NCI-H69 (cell line): ENCODE measurements at places on chromosomes 11 and 22.

DNA sequence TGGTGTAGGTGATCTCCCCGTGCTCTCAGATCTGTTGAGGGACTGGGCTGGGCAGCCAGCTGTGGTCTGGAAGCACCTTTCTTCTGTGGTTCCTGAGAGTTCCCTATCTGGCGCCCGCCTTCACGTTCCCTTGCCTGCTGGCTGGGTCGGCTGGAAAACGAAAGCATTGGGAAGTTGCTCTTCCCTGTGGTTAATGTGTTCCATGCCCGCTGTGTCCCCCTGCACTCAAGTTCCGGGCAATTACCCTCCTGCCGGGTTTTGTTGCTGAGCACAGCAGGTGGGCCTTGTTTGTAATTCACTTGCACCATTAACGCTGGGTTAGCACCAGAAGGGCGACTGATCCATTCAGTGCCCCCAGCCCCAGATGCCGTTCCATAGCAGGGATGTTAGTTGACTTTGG, 134.1 kb downstream of the GRIK4 start:
- DNase-seq = peak; percentile 97

DNA sequence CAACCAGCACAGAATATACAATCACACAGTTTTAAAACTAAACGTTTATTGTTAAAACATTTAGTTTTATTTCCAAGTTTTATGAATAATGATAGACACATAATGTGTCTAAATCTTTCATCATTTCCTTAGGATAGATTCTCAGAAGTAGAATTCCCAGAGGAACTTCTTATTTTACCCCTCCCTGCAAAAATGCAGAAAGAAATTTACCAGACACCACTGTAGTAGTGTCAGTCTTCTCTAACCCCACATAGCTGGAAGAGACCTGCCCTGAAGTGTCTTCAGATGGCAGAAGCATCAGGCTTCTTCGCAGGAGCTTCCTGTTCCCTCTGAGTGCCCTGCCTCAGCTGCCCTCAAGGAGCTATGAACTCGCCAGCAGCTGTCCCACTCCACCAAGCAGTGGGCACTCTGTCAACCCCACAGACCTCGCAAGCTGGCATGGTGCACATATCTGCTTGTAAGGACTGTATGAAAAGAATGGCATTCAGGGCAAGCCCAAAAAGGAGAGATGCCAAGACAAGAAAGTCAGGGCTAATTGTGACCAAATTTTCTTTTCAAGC, 28.5 kb upstream of the PAK1 start:
- DNase-seq = peak; percentile 13

- no peak for DNase-seq
These were observed 20.8 kb downstream of the NPTXR start for GRCh38 chr22:38823076-38823475.

DNA sequence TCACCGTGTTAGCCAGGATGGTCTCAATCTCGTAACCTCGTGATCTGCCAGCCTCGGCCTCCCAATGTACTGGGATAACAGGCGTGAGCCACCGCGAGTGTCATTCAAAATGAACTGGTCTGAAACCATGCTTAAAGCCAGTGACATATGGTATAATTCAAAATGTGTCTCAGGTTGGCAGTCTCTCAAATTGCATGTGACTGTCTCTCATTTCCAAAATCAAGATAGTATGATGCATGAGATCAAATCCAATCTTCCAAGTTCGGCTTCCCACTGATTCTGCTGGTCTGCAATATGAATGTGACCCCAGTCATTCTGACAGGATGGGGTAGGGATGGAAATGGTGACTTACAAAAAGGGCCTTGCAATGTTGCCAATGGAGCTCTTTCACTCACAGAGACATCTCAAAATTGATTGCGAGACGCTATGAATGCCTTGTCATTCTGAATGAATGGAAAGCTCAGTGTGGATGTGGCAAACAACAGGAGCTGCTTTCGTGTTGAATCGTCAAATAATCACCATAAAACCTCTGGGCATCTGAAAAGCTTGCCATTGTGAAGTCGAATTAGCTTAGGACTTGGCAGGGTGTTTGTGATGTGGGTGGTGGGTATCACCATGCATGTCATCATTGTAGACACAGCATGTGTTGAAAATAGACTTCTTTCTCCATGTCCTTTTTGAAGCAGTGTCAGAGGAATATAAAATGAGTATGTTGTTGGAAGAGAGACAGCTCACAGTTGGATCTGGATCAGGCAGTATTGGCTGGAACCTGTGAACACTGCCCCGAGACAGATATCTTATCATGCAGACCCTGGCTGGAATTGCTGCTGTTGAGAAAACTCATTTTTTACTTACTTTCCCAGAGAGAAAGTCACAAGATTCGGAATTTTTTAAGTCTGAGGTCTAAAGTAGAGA, 12.2 kb downstream of the SLN start:
- DNase-seq = no peak

DNA sequence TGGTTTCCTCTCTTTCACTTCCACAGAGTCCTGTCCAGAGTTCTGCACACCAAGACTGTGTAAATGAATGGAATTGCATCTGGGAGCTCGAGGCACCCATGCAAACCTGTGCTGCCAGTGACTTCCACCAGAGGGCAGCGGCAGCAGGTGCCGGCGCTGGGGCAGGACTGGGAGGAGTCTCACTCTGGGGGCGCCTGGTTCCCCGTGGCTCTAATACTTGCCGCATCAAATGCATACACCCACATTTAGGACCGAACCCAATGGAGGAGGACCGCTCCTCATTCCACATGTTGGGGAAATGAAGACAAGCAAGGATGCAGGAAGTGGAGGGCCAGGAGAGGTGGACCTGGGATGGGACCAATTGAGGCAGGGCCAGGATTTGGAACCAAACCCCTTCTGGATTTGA, 1.1 kb upstream of the CD6 start:
- DNase-seq = peak; percentile 71

DNA sequence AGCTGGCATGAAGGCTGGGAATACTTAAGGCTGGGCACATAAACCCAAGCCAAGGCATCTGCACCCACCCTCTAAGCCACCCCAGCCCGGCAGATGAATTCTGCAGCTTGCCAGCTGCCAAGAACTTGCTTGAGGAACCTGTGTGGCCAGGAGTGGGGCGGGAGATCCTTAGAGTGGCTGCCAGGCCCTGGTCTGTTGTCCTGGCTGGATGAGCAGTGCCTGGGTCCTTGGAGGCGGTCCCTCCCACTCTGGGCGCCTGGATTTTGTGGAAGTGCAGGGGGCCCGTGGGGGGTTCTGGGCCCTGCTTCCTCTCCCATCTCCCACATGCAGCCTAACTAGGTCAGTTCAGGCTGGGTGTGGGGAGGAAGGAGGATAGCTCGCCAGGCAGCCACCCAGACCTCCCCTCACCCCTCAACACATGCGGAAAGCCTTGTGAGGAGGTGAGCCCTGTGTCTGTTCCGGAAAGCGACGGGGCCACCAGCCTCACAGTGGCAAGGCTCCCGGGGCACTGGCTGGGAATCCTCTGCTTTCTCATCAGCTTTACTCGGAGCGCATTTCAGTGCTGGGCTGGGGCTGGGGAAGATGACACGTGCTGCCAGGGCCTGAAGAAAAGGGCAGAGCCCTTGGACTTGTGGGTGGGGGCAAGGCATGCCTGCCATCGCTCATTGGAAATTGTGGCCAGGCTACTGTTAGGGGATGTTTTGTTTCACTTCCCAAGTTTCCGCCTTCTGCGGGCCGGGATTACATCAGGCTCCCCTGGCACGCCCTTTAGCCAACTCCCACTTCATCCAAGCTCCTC, 8.4 kb downstream of the DAGLA start:
- DNase-seq = no peak

GRCh38 chr11:109208121-109208520, 213.9 kb upstream of the C11orf87 start:
- no peak for DNase-seq

- no peak for DNase-seq
These were observed 615.5 kb downstream of the NTM start for GRCh38 chr11:131985846-131986301.

DNA sequence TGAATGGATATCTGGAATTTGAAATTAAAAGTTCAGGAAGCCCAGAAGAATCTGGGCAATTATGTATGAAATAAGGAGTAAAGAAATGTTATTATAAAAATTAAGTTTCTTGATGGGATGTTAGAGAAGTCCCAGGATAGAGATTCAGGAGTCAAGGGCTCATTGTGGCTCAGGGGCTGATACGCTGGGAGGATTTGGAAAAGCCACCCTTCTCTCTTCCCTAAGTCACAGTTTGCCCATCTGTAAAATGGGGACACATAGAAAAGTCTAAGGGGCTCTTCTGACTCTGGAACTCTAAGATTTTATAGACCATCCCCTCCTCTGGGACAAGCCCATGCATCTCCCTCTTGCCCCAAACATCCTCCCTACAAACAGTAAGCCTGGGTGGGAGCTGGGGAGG, 118.1 kb downstream of the TIMP3 start:
- DNase-seq = no peak

DNA sequence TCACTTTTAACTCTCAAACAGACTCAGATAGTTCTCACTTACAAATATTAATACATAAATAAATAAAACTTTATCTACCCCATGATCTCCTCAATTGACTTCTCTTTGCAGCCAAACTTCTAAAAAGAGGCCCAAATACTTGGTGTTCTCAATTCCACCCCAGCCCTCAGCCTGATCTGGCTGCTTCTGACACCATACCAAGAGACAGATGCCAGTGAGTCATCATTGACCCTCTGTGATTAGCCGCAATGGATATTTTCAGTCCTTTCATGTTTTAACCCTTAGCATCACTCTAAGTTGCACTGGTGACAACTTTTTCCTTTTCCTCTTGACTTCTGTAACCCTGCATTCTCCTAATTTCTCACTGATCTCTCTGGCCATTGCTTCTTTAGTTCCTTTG, 184.1 kb upstream of the ARHGAP20 start:
- DNase-seq = peak; percentile 26

- no peak for DNase-seq
These were observed 18.1 kb upstream of the RASD2 start for GRCh38 chr22:35522225-35523149.

GRCh38 chr11:111414267-111414931, 35.3 kb upstream of the POU2AF1 start:
- DNase-seq = no peak

DNA sequence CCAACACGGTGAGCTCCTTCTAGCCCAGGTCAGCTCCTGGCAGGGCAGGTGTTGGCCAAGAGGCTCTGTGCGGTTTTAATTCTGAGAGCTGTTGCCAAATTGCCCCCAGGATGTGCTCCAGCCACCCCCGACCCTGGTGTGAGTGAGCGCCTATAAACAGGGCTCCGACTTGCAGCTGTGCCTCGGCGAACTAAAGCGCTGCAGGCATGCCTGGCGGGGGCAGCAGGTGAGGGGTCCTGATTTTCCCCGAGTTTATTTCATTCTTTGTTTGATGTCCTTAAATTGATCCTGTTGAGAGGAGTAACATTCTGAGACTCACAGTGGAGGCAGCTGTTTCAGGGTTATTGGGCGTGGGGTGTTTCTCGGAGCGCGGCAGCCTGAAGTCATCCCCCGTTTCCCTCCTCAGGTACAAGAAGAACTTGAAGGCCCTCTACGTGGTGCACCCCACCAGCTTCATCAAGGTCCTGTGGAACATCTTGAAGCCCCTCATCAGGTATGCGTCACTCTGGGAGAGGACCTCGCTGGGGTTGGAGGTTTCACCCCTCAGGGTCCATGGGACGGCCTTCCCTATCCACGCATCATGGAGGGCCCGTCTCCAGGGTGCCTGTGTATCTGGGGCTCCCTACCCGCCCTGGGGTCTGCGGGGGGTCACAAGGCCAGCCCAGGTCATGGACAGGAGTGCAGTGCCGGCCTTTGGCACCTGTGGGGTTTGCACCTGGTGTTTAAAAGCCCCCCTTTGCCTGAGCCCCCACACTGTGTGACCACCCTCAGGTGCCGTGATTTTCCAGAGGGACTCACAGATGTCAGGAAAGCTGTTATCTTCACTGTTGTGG, 62.1 kb downstream of the ARHGAP8 start:
- no peak for DNase-seq

GRCh38 chr11:2212411-2213251, 41.0 kb upstream of the TH start:
- DNase-seq = peak; percentile 48

- DNase-seq = no peak
These were observed 19.5 kb downstream of the CLTCL1 start for GRCh38 chr22:19271856-19272535.

- no peak for DNase-seq
These were observed 6.8 kb upstream of the SAA1 start for GRCh38 chr11:18259259-18259658.

DNA sequence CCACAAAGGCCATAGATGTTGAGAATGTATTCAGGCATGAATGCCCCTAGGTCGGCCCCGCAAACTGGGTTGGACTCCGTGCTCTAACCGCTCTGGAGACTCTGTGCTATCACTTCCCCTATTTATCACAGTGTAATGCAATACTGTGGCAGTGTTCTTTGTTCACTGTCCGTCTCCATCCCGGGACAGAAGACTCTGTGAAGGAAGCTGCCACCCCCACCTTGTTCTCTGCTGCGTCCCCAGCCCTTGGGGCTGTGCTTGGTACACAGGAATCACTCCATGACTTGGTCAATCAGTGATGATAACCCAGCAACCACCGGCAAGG, 57.6 kb downstream of the TSPAN18 start:
- DNase-seq = no peak
